ENCODE measurements at places on chromosomes 2 and 18. TPM values are rescaled to one million over a fixed set of nuclear protein-coding genes. Genes with fewer than 3 reads are reported as not detected.

Gene FEV
- total RNA-seq: not detected

Gene DLGAP1
- 13.6 TPM for total RNA-seq

Gene RIT2
- not detected for total RNA-seq

Gene EVX2
- 0.76 TPM for total RNA-seq

DNA sequence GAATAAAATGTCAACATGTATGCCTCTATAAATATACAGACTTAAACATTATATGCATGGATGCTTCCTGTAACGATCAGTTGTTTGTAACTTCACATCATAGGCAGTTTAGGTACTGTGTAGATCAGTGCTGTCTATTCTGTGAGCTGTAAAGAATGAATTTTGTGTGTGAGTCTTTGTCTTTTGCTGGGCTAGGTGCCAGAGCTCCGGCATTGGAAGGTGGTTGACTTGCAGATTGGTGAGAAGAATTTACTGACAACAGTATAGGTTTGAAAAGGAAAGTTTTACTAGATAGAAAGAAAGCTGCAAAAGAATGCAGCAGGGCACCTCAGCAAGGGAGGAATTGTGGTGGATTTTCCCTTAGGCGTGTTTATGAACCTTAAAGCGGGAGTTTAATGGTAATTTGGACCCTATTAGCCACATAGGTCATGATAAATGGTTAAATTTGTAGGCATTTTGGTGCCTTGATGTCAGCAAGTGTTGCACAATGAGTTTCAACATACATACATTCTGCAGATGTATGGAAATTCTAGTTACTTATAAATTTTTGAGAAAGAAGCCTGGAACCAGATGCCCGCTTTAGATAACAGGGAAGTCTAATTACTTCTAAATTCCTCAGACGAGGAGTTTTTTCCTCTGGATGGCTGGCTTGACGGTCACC is 6.7 kb upstream of the QPCT start:
- no peak for DNase-seq
- no peaks in the 10 kb centered on the region for H3K27me3 ChIP-seq
- no peak overlapping the region for H3K27ac ChIP-seq
- H3K4me1 ChIP-seq: peaks cover 7% of the 10 kb centered on the region
- H3K4me3 ChIP-seq: no peak overlapping the region

DNA sequence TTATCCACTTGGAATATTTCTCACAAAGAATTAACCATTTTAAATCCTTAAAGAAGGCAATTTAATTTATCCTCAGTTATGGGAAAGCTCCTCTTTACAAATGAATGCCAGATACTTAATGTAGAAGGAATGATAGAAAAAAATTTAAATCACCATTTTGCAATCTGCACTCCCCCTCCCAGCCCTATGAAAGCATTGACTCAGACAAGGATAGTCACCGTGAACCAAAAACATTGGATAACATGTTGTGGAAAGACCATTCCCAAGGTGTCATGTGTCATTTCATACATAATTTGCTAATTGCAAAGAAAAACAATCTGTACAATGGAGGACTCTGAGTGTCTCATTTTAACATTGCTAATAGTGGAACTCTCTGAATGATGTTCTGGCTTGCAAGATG is 421.0 kb downstream of the TXNL1 start:
- H3K4me3 ChIP-seq: no peak overlapping the region

- no peaks in the 10 kb centered on the region for H3K27me3 ChIP-seq
- H3K27ac ChIP-seq: no peak overlapping the region
- DNase-seq: no peak
- H3K4me3 ChIP-seq: no peak overlapping the region
- H3K4me1 ChIP-seq: no peaks in the 10 kb centered on the region
These were observed 278.6 kb downstream of the CDH19 start for GRCh38 chr18:66325251-66325650.

GRCh38 chr2:86286516-86286915 is 50.9 kb downstream of the REEP1 start:
- DNase-seq: no peak
- H3K36me3 ChIP-seq: no peaks in the 10 kb centered on the region
- H3K4me3 ChIP-seq: no peak overlapping the region
- H3K27me3 ChIP-seq: peaks cover 9% of the 10 kb centered on the region
- peaks cover 32% of the 10 kb centered on the region for H3K4me1 ChIP-seq

- DNase-seq: no peak
- H3K4me1 ChIP-seq: no peaks in the 10 kb centered on the region
- H3K27ac ChIP-seq: no peak overlapping the region
These were observed 11.9 kb upstream of the ASPRV1 start for GRCh38 chr2:69973335-69973735.

DNA sequence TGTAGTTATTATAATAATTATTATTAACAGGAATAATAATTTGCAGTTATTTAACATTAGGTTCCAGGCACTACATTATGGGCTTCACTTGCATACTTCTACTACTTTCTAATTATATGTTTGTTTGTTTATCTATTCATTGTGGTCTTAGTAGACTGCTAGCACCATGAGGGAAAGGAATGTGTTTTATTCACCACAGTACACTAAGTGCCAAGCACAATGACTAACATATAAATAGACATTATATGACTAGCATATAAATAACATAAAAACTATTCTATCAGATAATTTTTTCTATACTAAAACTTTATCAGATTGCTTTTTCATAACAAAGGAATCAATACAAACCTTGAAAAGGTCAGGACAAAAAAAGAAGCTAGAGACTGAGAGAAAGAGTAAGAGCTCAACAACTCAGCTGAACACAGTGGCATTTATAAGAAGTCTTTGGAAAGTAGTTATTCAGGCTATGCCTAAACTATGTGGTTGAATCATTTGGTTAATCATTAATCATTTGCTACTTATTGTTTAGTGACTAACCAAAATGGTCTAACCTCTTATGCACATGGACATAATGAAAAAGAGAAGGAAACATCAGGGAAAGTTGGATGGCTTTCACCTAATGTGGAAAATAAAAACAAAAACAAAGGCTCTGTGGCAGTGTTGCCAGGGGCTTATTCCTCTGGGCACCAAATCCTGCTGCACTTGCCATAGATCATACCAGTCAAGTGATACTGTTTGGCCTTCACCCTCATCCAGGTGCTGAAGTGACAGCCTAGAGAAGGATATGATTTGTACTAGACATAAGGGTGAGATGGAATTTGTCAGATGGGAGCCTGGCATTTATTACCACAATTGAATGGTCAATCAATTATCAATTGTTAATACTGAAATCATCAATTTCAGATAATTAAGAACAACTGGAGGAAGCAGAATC is 174.9 kb downstream of the ETAA1 start:
- H3K27me3 ChIP-seq: no peaks in the 10 kb centered on the region
- H3K36me3 ChIP-seq: no peaks in the 10 kb centered on the region
- DNase-seq: no peak
- no peak overlapping the region for H3K4me3 ChIP-seq
- H3K4me1 ChIP-seq: no peaks in the 10 kb centered on the region

GRCh38 chr2:144453486-144454158 is 66.3 kb downstream of the ZEB2 start:
- no peaks in the 10 kb centered on the region for H3K27me3 ChIP-seq
- H3K4me3 ChIP-seq: no peak overlapping the region
- H3K36me3 ChIP-seq: no peaks in the 10 kb centered on the region

GRCh38 chr2:36439084-36439483 is 83.5 kb downstream of the CRIM1 start:
- H3K36me3 ChIP-seq: peaks cover 11% of the 10 kb centered on the region
- H3K4me3 ChIP-seq: no peak overlapping the region
- H3K4me1 ChIP-seq: peaks cover 12% of the 10 kb centered on the region
- no peak for DNase-seq

DNA sequence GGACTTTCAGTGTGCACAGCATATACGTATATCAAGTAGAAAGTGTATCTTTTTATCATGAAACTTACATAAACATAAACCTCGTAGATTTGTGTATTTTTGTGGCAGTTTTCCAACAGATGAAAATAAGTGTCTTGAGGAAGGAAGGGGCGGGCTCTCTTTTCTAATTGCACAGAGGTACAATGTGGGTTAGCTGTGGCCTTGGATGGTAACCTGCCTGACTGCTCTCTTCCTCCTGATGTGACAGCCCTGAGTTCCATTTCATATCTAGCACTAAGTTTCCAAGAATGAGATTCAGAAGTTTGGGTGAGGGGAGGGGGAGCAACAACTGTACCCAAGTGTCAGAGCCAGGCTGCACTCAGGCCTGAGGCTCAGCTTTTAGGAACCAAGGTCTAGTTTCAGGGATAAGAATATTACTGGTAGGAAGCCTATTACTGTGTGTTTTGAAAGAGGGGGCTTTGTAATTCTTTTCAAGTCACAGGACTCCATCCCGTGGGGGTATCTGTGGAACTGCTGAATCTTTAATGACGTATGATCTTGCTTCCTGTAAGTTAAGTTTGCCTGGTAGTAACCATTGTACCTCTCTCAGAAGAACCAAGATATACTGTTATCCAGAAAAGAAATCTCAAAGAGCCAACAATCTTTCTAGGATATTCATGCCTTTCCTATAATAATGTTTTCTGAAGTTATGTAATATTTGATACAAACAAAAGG is 483.7 kb downstream of the PTPRM start:
- H3K27ac ChIP-seq: no peak overlapping the region
- DNase-seq: no peak
- H3K4me3 ChIP-seq: no peak overlapping the region
- no peaks in the 10 kb centered on the region for H3K36me3 ChIP-seq
- H3K4me1 ChIP-seq: peaks cover 2% of the 10 kb centered on the region

GRCh38 chr2:165745916-165746315 is 48.1 kb downstream of the GALNT3 start:
- no peaks in the 10 kb centered on the region for H3K36me3 ChIP-seq
- DNase-seq: no peak
- no peak overlapping the region for H3K4me3 ChIP-seq
- no peaks in the 10 kb centered on the region for H3K4me1 ChIP-seq

GRCh38 chr2:145743011-145743410 is 1223.1 kb upstream of the ZEB2 start:
- no peaks in the 10 kb centered on the region for H3K27me3 ChIP-seq
- no peaks in the 10 kb centered on the region for H3K36me3 ChIP-seq
- no peak overlapping the region for H3K27ac ChIP-seq
- H3K4me3 ChIP-seq: no peak overlapping the region

DNA sequence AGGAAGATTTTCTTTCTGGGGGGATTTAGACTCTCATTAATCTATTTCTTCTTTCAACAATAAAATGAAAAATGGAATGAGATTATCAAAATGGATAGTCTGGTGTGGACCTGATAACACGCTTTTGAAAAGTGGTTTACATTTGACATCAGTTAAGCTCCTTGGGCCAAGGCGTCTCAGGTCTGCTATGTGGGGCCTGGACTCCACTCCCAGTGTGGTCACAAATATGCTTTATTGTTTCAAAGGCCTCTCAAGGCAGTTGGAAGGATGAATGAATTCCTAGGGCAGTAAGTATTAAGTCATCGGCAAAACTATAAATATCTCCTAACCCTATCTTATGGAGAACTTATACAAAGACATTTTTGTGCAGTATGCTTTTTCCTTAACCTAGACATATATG is 74.5 kb downstream of the ETAA1 start:
- H3K36me3 ChIP-seq: no peaks in the 10 kb centered on the region
- DNase-seq: no peak
- H3K4me3 ChIP-seq: no peak overlapping the region
- H3K27ac ChIP-seq: no peak overlapping the region

DNA sequence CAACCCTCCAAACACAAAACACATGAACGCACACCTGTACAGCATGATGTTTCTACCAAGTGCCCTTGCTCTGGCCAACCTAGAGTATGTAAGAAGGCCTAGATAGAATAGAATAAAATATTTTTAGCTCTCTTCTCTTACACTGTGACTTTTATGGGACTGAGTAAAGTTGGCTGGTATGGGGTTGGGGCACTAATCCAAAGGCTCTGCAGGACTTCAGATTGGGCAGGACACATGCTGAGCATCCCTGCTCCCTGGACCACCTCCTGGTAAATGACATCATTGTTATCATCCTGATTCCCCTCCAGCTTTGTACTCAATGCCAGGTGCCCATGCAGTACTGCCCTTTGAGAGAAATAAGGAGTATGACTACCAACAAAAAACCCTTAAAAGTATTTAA is 322.2 kb downstream of the SLC8A1 start:
- no peak overlapping the region for H3K27ac ChIP-seq
- H3K27me3 ChIP-seq: no peaks in the 10 kb centered on the region
- no peaks in the 10 kb centered on the region for H3K4me1 ChIP-seq
- DNase-seq: no peak
- no peak overlapping the region for H3K4me3 ChIP-seq

- no peak overlapping the region for H3K4me3 ChIP-seq
- no peaks in the 10 kb centered on the region for H3K36me3 ChIP-seq
These were observed 32.1 kb downstream of the GLS start for GRCh38 chr2:190912726-190913125.

DNA sequence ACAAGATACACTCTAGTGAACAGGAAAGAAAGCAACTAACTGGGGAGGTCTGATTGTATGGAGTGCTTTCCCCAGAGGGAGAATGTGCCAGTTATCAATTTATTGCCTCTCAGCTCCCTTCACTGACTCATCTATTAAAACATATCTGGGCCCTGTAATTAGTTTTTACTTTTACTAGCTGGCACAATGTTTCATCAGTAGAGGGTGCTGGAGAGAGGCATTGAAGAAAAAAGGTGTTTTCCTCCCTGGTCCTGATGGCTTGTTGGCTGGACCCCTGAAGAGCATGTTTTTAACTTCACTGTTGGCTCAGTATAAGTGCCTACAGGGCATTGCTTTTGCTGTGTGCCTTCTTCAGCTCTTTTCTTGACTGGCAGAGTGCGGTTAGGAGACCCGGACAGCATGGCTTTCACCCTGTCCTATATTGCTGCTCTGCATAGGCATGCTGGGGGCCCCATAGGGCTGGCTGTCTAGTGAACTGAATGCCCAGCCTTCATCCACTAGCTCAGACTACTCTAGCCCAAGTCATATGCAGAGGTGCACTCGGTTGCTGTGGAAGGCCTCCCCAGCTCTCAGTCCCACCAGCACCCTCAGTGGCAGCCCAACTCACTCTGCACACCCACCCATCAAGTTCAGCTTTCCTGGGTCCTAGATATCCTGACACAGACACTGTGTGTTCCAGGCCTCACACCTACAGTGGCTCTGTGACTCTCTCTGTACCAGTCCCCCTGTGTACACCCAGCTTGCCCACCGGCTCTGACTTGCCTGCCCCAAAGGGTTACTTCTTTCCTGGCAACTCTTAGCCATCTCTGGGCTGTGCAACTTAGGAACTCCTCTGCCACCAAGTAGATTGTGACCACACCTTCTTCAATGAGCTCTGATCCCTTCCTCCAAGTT is 62.3 kb upstream of the ACYP2 start:
- DNase-seq: no peak
- H3K27me3 ChIP-seq: peaks cover 4% of the 10 kb centered on the region
- no peak overlapping the region for H3K27ac ChIP-seq
- no peaks in the 10 kb centered on the region for H3K4me1 ChIP-seq
- H3K36me3 ChIP-seq: no peaks in the 10 kb centered on the region

Measured in glutamatergic neuron (in vitro differentiated cells).